ENCODE measurements at places on chromosomes 3 and 15.

DNA sequence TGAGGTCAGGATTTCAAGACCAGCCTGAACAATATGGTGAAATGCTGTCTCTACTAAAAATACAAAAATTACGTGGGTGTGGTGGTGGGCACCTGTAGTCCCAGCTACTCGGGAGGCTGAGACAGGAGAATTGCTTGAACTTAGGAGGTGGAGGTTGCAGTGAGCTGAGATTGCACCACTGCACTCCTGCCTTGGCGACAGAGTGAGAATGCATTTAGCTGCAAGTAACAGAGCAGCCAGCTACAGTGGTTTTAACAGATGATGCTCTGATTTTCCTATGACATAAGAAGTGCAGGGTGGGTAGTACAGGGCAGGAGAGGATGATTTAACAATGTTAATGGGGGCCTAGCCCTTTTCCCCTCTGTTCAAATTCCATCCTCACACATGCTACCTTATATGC, 267.9 kb downstream of the RPLP1 start:
- DNase-seq = no peak

GRCh38 chr15:99955181-99955525, 221.9 kb upstream of the LYSMD4 start:
- DNase-seq = no peak

GRCh38 chr15:99606646-99607045, 40.9 kb downstream of the MEF2A start:
- DNase-seq = no peak

GRCh38 chr3:112111785-112112402, 21.2 kb downstream of the GCSAM start:
- peak; percentile 60 for DNase-seq

DNA sequence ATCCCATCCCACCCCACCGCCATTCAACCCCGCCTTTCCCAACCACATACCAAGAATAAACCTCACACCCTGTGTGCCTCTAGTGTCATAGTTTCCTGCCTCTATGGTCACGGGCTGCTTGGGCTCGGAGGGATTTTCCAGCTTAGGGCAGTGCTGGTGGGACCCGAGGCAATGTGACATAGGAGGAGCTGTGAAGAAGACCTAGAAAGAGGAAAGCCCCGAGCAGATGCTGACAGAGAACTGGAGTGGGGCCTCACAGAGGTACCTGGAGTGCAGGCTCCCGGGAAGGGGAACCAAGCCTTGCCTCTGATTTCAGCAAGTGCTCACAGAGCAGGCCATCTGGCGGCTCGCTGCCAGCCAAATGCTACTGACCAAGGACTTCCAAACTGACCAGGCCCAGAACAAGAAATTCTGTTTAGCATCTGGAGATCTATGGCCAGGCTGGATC, 27.5 kb downstream of the BHLHE40 start:
- DNase-seq = no peak

DNA sequence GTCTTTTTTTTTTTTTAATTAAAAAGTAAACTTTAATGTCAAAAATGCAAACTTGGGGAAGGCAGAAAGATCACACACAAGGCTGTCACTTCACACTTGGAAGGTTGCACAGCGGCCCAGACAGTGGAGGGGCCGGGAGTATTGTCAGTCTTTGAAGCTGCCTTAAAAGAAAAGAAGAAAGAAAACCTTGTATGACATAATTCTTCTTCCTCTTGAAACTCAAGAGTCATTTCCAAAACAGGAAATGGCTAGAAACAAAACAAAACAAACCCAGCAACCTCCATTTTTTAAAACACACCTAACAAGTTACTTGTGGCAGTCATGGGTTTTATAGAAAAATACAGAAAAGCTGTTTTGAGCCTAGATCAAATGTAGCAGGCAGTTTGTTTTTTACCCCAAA, 68.1 kb upstream of the MAGI1 start:
- no peak for DNase-seq

GRCh38 chr3:195001961-195002861, 268.7 kb downstream of the XXYLT1 start:
- DNase-seq = peak; percentile 61

- DNase-seq = no peak
These were observed 372.2 kb upstream of the MCTP2 start for GRCh38 chr15:93859176-93859575.

DNA sequence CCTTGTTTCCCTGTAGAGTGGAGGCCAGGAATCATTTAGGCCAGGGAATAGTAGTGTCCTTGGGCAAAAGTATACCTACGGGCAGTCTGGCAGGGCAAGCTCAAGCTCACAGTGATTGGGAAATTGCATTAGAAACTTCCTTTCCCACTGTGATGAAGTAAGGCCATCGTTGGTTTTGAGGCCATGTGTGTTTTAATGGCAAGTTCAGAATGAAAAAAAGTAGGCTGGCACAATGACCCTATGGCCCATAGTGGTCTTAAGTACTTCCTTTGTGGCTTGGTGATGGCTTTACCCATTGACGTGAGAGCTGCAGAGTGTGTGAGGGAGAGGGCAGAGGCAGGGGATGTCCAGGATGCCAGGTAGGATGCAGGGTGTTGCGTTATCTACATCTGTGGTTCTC, 28.8 kb downstream of the LIMD1 start:
- DNase-seq = no peak

- no peak for DNase-seq
These were observed 176.4 kb downstream of the TJP1 start for GRCh38 chr15:29645841-29646240.

DNA sequence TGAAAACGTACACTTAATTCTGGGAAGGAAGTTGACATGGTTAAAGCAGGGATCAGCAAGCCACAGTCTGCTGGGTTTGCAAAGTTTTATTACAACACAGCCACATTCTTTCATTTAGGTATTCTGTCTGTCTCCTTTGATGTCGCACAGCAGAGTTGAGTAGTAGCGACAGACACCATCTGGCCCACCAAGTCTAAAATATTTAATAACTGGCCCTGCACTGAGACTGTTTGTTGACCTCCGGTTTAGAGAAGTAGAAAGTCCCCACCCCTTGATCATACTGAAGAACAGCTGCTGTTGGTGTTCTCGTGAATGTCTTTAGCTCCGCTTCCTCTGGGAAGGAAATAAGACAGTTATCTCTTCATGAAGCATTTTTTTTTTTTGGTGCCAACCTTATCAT, 66.2 kb downstream of the MCTP2 start:
- DNase-seq = no peak

DNA sequence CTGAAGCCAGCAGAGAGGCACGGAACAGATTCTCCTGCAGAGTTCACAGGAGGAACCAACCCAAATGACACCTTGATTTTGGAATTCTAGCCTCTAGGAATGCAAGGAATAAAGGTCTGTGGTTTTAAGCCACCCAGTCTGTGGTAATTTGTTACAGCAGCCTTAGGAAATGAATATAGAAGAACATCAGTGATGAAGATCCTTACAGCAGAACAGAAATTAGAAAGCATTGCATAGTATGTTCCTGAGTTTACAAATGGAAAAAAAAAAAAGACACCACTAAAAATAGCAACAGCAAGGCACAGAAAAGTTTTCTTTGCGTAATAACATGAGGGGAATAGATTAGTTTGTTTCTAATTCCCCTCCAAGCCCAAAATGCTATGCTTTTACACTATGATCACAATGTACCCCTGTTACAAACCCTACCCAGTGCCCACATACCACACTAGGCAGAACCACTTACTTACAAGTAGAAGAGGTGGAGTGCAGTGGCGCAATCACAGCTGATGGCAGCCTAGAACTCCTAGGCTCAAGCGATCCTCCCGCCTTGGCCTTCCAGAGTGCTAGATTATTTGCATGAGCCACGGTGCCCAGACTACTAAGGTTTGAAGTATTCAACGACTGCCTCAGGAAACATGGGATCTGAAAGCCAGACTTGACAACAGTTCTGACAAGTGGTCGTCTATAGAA, 84.3 kb downstream of the SHQ1 start:
- DNase-seq = no peak

DNA sequence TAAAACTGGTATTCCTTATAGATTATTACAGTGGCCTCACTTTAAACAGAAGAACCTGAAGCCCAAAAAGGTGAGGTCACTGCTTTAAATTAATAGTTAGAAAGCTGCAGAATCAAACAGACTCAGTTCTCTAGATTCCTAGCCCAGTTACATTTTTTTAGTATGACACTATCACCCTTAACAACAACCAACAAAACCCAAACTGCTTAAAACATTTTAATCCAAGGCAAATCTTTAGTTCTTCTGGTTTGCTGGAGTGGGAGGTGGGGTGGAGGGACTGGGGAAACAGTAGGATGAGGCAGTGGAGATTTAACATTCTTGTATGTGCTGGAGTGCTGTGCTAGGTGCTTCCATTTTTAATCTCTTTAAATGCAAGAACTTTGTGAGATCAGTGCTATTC, 631.6 kb upstream of the KCNMB2 start:
- DNase-seq = no peak

DNA sequence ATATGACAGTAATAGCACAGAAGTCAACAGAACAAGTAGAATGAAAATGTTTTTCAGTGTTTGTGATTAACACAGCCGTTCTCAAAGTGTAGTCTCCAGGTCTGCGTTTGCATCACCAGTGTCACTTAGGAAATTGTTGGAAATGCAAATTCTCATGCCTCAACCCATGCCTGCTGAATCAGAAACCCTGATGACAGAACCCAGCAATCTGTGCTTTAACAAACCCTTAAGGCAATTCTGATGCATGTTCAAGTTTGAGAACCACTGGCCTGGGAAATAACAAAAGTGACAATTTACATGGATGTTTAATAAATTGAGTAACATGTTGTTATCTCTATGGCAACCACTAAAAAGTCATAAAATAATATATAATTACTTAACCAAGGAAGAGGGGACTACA, 103.1 kb upstream of the ATP11B start:
- no peak for DNase-seq

- DNase-seq = no peak
These were observed 108.4 kb upstream of the SLC6A11 start for GRCh38 chr3:10707400-10708215.

GRCh38 chr15:73684581-73685455, 635 bp downstream of the CD276 start:
- peak; percentile 56 for DNase-seq

- peak; percentile 85 for DNase-seq
These were observed 137.6 kb downstream of the PEAK1 start for GRCh38 chr15:77282333-77282732.

DNA sequence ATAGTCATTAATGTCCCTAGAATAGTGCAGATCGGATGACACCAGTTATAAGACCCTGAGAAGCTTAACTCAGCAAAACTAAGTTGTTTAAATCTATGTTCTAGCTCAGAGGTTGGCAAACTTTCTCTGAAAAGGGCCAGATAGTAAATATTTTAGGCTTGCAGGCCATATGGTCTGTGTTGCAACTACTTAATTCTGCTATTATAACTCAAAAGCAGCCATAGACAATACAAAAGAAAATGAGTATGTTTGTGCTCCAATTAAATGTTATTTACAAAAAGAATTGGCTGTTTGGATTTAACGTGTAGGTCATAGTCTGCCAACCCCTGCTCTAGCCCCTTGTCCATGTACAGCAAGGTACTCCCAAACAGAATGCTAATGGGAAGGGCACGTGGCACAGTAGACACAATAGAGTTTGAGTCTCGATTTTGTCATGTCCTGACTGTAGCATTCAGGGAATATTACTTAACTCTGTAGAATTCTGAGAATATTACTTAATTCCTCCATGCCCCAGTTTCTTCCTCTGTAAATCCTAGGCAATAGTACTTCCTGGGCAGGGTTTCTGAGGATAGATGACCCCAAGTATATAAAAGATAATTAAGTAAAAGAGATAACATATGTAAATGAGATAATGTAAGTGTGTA, 70.5 kb upstream of the ATP2C1 start:
- DNase-seq = no peak

DNA sequence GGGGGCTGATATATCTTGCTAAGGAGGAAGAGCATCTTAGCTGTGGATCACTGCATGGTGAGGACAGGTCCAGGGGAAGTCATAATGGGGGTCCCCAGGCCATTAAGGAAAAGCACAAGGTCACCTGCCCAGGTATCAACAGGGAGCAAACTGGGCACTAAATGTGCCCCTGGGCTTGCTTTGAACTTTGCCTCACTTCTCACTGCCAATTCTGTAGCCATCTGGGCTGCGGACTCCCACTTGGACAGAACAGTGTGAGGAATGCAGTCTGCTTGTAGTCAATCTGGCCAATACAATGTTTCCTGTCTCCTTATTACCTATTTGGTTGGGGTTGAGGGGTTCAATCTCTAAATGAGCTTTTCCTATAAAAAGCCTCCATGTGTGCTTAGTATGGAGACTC, 21.3 kb downstream of the ARRDC4 start:
- DNase-seq = no peak

DNA sequence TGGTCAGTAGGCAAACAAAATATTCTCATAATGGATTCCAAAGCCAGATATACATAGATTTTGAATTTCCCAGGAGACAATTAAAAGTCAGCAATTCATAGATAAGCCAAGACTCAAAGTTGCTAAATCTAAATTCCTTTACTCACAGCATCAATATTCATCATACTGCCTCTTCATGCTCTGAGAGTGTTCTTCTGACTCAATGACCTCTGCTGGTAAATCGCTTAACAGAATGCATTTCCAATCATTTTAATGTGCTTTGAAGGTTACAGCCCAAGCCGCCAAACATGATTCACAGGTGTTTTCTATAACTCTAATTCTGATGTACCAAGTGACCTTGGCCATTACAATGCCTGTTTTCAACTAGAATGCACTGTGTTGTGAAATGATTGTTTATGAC, 24.2 kb upstream of the SLC4A7 start:
- DNase-seq = no peak

DNA sequence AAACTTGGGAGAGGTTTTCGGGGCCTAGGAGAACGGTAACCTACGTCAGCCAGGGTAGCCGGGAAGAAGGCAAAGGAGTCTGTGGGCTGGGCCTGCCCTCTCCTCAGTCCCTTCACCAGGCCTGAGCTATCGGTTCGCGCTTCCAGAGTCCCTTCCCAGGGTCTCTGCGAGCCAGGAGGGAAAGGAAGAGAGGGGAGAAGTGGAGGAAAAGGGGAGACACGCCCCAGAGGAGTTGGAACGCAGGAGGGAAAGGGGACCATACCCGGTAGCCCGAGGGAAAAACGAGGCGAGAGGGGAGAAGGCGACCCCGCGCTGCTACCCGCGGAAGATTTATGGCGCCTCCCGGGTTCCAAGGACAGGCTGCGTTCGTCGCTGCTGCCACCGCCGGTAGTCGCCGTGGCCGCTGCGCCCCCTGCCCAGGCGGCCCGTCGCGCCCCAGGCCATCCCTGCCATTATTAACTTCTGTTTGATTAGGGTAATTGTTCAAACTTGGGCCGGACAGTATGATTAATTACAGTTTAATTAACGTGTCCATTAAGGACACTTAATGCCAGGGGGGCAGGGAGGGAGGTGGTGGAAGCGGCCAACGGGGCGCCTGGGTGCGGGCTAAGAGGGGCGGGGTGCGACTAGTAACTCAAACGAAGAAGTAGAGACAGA, 3.4 kb upstream of the SKOR1 start:
- no peak for DNase-seq

- no peak for DNase-seq
These were observed 8.3 kb upstream of the USP8 start for GRCh38 chr15:50415752-50416404.

- DNase-seq = no peak
These were observed 41.8 kb downstream of the IFT122 start for GRCh38 chr3:129481766-129482332.

GRCh38 chr3:100032243-100032642, 82.1 kb downstream of the FILIP1L start:
- DNase-seq = peak; percentile 62
